AG09319 (cell line): ENCODE measurements at places on chromosomes 4 and X.

GRCh38 chrX:15606136-15606535 is 5.4 kb upstream of the ACE2 start:
- DNase-seq = no peak

DNA sequence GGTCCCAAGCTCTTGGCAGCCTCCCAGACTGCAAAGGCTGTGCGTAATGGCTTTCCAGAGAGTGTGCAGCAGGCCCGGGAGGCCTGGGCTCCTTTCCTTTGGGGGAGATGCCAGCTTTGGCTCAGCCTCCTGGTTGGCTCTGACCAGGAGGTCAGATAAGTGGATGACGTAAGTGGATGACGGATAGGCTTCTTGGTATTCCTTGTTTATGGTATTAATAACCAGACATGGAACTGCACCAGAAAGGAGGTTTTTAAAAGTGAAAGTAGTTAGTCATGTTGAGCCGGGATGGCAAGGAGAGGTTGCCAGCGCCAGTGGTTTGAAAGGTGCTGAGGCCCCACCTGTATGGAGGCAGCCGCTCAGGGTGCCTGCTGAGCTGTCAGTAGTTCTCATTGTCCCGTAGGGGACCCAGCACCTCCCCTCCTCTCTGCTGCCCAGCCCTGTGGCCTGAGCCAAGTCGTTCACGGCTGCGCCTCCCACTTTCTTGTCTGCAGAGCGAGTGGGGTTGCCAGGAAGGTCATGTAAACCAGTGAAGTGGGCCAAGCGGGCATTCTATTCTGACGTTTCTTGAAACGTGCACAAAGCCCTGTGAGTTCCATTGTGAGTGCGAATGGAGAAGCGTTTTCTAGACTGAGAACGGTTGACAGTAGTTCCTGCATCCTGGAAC is 28.7 kb upstream of the STOX2 start:
- peak; percentile 20 for DNase-seq

DNA sequence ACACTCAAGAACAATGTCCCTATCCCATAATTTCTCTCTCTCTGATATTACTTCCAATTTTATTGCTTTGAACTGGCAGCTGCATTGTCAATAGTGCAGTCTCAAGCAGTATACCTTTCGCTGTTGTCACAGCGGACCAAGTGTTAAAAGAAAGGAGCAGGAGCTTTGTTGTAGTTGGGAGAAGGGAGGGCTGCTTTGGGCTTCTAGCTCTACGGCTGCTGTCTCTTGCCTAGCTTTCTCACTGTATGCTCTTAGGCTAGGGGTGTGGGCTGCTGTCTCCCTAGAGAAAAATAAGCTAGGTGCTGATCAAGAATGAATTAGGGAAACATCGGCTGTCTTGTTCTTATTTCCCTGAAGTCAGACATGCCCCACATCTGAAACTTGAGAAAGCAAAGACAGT is 52.5 kb downstream of the TRPC5OS start:
- no peak for DNase-seq

DNA sequence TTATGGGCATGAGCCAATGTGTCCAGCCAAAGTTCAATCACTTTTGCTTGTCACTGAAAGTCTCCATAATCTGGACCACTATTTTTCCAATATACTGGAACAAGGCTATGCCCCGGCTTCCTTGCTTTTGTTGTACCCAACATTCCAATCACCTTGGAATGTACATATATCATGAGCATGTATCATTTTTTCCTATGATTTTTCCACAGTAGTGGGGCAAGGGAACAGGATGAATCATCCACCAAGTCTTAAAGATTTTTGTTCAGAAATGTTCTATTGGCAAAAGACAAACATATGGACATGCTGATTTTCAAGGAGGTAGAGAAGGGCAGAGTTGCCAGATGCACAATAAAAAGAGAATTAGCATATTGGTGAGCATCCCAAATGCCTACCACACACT is 548.1 kb upstream of the INTU start:
- no peak for DNase-seq

GRCh38 chrX:41522671-41523070 is 75.5 kb downstream of the NYX start:
- no peak for DNase-seq
